CD4-positive, CD25-positive, alpha-beta regulatory T cell (primary cell): ENCODE measurements at places on chromosomes 1 and 21.

GRCh38 chr1:152071123-152071522 lies 17.7 kb downstream of the TCHHL1 start:
- no peak for DNase-seq

- no peak for DNase-seq
Measured at GRCh38 chr1:188302746-188303145, 1474.0 kb downstream of the PLA2G4A start.

- no peak for DNase-seq
Measured at GRCh38 chr1:63794939-63795378, 21.1 kb downstream of the ROR1 start.

DNA sequence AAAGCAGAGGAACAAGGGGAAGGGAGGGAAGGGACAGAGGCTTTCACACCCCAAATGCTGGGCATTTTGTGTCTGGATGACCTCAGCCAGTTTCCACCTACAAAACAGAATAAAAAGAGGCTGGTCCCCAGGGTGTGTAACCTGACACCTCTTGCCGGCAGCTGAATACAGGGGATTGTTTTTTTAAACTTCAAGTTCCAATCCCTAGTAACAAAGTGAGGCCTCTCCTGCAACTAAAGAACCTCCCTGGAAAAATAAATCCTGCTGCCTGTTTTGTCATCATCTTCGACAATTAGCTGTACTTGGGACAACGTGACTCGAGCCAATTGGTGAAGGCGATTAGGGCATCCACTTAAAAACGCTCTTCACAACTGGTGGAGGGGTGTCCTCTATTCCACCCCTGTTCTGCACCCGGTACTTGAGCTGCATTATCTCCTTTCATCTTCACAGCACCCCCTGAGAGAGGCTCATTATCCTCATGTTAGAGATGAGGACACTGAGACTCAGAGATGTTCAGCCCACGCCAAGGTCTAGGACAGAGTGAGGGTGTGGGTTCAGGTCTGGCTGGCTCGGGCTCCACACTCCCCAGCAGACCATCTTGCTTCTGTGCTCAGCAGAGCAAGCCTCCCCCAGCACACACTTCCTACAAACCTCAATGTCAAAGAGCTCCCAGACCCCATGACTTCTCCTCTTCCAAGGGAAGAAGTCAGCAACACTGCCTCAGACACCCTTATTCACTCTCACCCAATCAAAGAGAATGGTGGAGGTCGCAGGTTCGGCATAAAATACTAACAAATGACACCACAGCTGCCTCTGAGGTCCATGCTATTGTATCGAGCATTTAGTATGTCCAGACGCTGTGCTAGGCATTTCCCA lies 15.2 kb downstream of the ITPKB start:
- DNase-seq: no peak

DNA sequence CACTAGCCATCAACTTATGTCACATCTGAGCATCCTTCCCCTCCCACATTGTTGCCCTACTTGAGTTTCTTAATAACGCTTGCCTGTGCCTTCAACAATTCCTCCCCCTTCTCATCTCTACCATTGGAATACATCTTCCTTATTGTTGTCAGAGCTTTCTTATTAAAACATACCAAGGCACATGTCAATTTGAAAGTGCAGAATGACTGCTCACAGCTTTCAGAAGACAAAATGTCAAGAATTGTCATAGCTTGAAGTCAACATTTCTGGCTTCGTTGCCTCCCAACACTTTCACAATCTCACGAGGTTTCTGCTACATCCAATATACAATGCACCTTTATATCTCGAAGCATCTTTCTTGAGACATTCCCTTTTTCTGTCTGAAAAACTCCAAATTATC lies 279.9 kb downstream of the LRRC7 start:
- DNase-seq: no peak

DNA sequence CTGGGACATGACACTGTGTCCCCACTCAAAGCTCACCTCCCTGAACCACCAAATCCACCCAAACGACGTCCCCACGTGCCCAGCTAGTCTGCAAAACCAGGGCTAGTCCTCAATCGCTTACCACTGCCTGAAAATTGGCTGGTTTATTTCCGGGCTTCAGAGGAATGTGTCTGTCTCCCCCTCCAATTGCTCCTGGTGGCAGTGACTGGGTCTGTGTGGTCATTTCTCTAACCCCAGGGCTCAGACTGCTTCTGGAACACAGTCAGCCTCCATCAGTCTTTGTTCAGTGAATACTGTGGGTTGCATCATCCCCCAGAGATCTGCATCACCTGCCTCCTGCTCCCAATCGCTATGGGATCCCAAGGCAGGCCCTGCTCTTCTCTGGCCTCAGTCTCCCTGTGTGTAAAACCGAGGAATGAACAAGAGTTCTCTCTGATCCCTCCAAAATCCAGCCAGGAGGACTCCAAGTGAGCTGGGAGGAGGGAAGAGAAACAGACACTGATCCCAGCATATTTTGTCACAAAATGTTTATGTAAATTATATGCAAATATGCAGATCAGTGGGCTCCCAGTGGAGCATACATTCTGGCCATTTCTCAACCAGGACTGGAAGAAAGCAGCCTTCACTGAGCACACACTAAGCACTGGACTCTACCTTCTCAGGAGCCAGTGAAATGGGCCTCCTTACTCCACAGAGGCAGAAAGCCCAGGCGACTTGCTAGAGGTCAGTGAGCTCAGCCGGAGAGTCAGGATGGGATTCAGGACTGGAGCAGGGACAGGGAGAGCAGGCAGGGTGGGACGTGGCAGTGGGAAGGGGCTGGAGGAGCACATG lies 20.9 kb downstream of the SDC3 start:
- no peak for DNase-seq

- DNase-seq: no peak
Measured at GRCh38 chr1:43432907-43433306, 20.8 kb downstream of the HYI start.
